ENCODE measurements at places on chromosomes 7 and 10.

DNA sequence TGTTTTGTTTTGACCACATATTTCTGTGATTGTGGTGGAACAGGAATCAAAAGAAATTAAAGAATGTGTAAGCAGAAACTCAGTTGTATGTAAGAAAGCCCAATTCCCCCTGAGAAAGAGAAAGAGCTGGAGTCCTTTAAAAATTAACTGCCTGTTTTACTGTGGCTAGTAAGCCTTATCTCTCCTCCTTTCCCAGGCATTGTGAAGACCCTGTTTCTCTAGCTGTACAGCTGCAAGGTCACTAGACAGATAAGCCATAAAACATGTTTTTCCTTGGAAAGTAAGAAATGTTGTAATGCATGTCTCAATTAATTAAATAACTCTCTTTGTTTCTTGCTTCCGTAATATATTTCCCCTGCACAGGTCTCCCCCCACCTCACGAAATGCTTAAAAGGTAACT is 53.5 kb downstream of the OR13A1 start:
- no peak for DNase-seq

DNA sequence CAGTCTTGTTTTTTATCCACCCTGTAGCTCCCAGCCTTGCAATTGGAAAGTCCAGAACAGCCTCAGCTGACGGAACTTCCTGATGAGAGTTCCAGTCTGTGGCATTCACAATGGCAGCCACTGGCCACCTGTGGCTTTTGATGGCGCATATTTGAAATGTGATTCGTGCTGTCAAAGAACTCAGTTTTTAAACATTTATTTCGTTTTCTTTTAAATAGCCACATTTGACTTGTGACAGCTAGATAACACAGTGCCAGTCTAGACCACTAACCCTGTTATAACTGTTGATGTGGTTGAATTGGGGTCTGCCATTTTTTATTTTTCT is 97.3 kb downstream of the INPP5A start:
- no peak for DNase-seq

DNA sequence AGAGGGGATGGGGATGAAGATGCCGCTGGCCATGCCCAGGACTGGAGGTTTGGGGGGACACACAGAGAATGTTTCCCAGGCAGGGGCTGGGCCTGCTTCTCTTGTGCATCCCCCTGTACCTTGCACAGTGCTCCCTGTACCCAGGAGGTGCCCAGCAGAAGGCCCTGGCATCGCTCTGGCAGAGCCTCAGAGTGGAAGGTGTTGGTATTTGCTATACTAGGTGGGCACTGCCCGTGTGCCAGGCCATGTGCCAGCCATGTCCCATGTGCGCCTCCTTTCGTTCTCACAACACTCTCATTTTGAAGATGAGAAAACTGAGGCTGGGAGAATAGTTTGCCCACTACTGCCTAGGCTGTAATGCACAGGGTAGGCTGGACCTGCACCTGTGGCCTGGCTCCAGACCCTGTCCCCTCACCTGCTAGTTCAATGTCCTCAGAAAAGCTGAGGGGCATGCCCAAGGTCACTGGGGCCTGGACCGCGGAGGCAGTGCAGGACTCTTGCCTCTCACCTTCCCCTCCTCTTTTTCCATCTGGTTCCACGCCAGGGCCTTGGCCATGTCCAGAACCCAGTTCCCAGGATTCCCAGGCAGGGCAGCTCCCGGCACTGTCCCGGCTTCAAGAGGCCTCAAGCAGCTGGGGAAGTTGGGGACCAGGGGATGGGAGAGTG is 64.7 kb downstream of the GOLGA7B start:
- DNase-seq: no peak

DNA sequence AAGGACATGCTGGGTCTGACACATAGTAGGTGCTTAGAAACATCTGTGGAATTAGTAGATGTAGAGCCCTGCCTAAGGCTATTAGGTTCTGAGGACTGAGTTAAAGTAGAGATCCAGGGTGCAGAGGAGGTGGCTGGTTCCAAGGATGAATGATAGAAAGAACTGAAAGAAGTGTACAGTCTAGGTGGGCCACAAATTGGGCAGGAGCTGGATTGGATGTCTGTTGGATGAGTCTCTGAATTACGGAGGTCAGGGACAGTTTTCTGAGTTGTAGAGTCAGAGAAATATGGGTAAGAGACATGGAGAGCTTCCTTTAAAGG is 2.0 kb upstream of the SAMD8 start:
- no peak for DNase-seq

DNA sequence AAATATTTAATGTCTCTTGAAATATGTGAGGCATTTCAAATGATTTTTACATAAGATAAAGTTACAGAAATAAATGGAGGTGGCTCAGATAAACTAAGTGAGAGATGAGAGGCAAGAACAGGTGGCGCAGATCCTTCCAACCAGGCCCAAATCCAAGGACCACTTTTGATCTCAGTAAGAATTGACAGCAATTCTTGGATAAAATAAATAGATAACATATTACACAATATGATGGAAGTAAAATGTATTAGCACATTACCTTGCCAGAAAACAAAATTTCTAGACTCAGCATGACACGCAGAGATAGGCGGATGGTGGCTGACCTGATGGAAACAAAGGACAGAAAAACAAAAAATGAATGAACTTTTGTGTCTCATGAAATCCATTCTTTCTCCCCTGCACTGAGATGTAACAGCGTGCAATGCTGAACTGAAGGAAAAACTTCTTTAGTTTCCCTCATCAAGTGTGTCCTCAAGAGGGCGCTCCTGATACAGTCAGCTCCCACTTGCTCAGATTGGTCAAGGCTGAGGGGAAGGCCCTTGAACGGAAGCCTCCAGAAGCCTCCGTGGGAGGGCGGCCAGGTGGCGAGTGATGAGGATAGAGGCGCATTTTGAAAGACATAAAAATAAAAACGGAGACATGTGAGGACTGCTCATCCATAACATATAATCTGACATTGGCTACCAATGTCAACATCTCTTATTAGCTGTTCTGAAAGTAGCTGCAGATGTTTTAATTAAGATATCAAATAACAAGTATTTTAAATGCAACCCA is 62.8 kb upstream of the GSDME start:
- peak; percentile 67 for DNase-seq

DNA sequence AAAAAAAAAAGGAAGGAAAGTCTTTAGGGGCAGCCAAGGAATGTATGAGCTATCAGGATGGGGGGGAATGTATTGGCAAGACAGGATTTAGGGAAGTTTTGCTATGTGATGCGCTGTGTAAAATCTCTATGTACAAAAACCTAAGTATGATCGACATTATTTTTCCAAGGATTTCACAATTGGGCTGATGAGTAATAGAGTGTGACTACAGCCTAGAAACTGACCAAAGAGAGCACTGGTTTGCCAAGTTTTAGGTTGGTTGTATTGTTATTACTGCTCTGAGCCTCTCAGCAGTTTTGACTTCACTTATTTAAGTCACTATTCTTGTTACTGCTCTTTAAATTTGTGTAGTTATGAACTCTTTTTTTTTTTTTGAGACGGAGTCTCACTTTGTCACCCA is 107.3 kb downstream of the NRCAM start:
- DNase-seq: no peak

DNA sequence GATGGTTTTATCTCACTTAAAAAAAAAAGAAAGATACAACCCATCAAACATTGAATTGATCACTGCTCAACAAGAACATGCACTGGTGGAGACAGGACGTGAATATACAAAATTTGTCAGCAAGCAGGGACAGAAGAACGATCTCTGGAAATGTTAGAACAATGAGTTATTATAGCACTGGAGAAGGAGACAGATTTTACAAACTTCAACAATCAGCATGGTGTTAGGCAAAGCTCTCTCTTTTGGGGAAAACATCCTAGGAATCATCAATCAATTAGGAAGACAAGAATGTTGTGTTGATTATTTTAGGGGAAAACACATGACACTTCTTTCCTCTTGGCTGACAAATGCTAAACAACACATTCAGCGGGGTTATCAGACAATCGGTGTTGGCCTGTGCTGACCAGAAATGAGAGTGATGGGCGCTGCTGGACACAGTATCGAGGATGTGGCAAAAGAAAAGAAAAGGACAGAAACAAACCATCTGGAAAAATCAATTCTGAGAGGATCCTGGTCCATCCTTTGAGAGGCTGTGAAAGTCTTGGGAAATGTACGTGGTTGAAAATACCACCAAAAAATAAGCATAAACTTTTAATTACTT is 103.9 kb downstream of the RAPGEF5 start:
- no peak for DNase-seq

DNA sequence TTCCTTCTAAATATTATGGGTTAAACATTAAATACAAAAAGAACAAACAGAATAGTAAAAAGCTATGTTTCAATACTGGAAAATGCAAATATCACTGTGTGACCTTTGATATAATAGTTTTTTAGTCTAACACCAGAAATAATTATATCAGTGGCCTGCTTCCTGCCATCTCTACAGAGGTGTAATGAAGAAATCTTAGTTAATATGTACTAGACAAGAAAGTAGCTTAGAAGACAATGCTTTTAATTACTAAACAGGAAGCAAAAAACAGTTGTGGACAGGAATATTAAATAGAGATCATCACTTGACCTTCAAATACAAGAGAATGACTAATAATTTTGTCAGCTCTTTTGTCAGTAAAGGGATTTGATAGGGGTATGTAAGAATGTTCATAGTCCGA is 47.4 kb upstream of the LRRN3 start:
- DNase-seq: no peak

- no peak for DNase-seq
Observed at GRCh38 chr7:139861803-139862202, 32.7 kb downstream of the TBXAS1 start.

GRCh38 chr10:109343293-109343692 is 580.0 kb downstream of the XPNPEP1 start:
- DNase-seq: no peak

- DNase-seq: no peak
Observed at GRCh38 chr7:112172870-112173567, 33.2 kb downstream of the DOCK4 start.

GRCh38 chr10:118107040-118107439 is 60.3 kb upstream of the RAB11FIP2 start:
- DNase-seq: no peak

DNA sequence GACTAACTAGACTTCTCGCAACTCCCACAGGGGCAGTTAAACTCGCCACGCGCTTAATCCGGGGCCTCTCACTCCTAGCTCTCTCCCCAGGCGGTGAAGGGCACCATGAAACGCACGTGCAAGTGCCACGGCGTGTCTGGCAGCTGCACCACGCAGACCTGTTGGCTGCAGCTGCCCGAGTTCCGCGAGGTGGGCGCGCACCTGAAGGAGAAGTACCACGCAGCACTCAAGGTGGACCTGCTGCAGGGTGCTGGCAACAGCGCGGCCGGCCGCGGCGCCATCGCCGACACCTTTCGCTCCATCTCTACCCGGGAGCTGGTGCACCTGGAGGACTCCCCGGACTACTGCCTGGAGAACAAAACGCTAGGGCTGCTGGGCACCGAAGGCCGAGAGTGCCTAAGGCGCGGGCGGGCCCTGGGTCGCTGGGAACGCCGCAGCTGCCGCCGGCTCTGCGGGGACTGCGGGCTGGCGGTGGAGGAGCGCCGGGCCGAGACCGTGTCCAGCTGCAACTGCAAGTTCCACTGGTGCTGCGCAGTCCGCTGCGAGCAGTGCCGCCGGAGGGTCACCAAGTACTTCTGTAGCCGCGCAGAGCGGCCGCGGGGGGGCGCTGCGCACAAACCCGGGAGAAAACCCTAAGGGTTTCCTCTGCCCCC is 19.5 kb downstream of the WNT8B start:
- peak; percentile 67 for DNase-seq

DNA sequence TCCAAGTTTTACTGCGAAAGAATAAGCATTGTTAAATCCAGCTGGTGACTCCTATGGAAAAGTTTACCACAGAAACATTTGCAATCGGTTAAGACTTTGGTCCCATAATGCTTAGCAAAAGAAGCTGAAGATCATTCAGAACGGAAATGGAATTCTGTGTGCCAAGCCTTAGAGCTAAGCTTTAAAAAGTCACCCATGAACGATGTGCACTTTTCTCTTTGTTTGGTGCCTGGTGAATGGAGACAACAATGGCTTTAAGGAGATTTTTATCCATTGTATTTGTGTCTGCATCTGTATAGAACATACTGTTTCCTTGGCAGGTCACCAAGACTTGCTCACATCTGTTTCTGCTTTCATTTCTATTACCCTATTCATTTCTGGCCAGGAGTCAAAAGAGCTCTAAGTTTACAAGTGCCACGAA is 26.3 kb upstream of the COL1A2 start:
- DNase-seq: no peak

DNA sequence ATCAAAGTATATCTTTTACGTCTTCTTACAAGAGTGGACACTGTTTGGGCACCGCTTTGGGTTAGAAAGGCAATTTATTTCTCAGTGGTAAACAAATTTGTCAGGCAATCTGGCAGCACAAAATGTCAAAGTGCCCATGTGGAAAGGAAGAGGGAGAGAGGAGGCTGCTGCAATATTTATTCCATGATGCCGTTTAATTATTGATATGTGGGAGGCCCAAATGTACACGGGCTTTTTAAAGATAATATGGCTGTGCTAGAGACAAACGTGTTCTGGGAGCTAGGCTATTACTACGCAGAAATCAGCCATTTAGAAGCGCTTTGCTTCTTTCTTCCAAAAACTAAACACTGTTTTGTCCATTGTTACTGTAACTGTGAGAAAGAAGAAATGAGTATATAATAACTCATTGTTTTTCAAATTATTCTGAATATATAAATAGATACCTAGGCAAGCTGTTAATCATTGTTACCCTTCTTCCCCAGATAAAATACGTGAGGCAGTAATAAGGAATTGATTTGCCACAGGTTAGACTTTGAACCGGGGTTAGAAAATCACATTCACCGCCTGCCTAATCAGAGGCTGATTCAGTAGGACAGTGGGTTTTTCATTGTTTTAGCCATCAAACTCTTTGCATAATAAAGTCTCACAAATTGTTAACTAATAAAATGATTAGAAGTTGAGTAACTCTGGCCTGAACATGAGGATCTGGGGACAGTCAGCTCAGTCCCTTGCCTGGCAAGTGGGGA is 116.5 kb upstream of the FRMD4A start:
- DNase-seq: no peak

GRCh38 chr10:70126700-70127395 is 5.8 kb downstream of the AIFM2 start:
- no peak for DNase-seq

- DNase-seq: peak; percentile 97
Observed at GRCh38 chr10:75111365-75111906, at the start of gene SAMD8. Gene SAMD8 (plus strand): TSS chr10:75111656. CDS start chr10:75150529, 38,873 bp downstream.

DNA sequence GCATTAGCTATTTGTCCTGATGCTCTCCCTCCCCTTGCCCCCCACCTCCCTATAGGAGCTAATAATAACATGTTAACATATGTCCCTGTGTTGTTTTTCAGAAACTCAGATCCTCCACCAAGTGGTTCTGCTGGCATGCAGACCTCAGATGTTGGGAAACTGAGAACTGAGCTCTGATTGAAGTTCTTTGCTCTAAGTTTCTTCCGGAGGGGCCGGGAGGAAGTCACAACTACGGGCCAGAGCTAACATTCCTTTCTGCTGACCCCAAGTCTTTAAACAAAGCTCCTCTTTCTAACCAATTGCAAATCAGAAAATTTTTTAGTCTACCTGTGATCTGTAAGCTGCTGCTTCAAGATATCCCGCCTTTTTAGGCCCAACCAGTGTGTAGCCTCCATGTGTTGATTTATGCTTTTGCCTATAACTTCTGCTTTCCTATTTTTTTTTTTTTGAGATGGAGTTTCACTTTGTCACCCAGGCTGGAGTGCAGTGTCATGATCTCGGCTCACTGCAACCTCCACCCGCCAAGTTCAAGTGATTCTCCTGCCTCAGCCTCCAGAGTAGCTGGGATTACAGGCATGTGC is 66.6 kb downstream of the LYZL1 start:
- no peak for DNase-seq

- no peak for DNase-seq
Observed at GRCh38 chr10:57338823-57339558, 928.7 kb downstream of the IPMK start.

- no peak for DNase-seq
Observed at GRCh38 chr7:149685455-149685854, 87.9 kb downstream of the ZNF467 start.

Measured in left ventricle myocardium inferior (tissue), 1 donor.